ENCODE measurements at places on chromosomes 1 and 21.

DNA sequence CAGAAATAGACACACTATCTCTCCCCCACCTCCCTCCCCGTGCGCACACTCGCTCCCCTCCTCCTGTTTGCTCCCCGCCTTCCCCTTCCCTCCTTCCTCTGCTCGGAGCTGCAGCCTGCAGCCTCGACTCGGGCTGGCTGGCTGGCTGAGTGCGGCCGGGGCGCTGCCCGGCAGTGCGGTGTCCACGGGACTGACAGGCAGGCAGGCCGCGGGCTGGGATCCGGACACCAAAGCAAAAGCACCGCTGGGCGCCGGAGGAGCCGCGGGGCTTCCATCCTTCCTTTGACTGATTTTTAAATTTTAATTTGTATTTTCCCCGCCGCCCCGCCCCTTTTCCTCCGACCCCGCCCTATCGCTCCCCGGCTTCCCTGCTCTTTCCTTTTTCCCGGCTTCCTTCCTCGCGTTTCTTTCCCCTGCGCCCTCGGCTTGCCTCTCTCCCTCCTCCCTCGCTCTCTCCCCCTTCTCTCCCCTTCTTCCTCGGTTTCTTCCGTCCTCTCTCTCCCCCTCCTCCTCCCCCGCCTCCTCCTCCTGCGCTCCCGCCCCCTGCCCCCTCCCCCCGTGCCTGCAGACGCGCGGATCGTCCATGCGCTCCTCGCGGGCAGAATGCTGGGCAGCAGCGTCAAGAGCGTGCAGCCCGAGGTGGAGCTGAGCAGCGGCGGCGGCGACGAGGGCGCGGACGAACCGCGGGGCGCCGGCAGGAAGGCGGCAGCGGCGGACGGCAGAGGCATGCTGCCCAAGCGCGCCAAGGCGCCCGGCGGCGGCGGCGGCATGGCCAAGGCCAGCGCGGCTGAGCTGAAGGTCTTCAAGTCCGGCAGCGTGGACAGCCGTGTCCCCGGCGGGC is 109.4 kb downstream of the NAV1 start:
- DNase-seq: no peak

DNA sequence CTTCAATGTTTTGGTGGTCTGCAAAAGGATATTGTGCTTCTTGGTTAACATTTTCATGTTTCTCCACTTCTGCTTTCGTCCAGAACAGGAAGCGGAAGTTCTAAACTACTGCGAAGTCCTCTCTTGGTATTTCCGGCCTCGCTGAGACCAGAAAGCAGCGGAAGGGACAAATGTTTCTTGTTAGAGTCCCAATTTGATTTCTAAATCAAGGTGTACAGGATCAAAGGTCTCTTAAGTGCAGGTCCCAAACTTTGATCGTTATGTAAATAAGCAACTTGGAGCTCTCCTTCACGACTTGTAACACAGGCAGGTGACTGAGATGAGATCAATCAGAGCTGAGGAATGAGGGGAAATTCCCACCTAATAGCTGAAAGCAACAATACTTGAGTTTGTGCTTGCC is 40.1 kb upstream of the HMCN1 start:
- DNase-seq: no peak

GRCh38 chr1:32716312-32717148 is 14.0 kb upstream of the SYNC start:
- DNase-seq: no peak

DNA sequence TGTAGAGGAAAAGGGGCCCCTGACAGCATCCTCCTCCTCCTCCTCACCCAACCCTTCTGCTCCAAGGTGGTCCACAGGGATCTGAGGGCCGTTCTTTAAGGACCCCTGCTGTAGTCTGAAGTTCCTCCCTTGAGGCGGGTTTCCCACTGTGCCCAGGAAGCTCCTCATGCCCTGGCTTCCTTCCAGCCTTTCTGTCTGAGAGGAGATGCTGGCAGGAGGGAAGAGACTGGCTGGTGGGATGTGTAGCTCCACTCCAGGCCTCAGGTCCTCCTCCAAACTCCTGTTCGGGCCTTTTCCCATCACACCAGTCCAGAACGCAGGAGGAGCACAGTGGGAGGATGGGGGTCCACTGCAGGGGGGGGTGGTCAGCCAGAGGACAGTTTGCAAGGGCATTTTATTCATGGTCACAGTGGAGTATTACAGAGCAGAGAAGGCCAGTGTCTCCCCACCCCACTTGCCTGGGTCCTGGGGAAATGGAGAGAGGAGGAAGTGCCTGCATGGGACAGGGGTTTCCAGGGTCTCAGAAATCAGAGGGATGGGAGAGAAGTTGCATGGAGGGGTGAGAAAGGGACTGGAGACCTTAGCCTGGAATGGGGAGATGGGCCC is 7.8 kb downstream of the ETV3L start:
- DNase-seq: no peak

GRCh38 chr1:205061665-205062069 is 18.7 kb downstream of the CNTN2 start:
- peak; percentile 22 for DNase-seq

GRCh38 chr1:161492827-161493226 is 12.4 kb upstream of the FCGR2A start:
- DNase-seq: no peak

- DNase-seq: no peak
These were observed 20.3 kb upstream of the PRDM2 start for GRCh38 chr1:13679651-13680050.

- no peak for DNase-seq
These were observed 10.9 kb downstream of the C1orf216 start for GRCh38 chr1:35707601-35708440.

DNA sequence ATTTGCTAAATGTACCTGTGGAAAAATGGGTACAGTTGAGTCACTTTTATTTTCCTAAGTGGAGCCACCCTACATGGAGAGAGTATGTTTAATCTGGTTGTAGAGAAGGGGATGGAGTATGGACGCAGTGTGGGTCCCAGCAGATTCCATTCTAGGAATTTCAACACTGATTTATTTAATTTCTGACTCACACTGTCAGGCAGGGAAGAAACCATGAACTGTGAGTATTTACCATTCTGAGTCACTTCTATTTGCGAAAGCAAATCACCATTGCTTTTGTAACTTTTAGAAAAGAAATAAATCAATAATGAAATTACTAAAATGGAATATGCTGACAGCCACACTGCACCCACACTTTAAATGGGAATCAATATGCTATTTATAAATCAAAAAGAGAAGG is 339.0 kb downstream of the DSCAM start:
- no peak for DNase-seq

DNA sequence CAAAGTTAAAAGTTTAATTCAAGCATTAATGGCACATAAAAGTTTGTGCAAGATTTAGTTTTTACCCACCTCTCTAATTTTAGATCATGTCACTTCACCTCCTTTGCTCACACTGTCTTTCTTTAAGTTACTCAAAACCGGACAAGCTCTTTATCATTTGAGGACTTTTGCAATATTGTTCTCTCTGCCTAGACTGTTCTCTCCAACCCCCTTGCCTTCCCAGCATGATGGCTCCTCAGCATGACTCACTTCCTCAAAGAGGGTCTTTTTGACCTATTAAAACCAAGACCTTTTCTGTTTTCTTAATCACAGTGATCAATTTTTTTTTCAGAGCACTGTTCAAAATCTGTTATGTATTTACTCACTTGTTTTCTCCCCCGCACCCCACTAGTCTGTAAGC is 61.3 kb downstream of the XKR8 start:
- no peak for DNase-seq

- DNase-seq: no peak
These were observed 21.4 kb downstream of the IGFN1 start for GRCh38 chr1:201212056-201212455.

- DNase-seq: no peak
These were observed 356.5 kb upstream of the PTBP2 start for GRCh38 chr1:96365076-96365475.

GRCh38 chr1:174967845-174968705 is 31.7 kb upstream of the CACYBP start:
- DNase-seq: no peak

GRCh38 chr21:27812279-27812678 is 845.4 kb upstream of the ADAMTS5 start:
- no peak for DNase-seq

GRCh38 chr1:29238620-29239002 is 2.3 kb downstream of the PTPRU start:
- no peak for DNase-seq

DNA sequence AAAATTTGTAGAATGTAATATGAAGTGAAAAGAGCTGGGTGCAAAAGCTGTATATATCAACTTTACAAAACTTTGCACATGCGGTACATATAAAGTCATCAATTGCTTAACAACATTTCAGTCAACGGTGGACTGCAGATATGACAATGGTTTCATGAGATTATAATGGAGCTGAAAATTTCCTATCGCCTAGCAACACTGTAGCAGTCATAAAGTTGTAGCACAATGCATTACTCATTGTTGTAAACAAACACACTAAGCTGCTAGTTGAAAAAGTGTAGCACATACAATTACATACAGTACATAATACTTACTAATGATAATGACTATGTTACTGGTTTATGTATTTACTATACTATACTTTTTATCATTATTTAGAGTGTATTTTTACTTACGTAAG is 64.0 kb downstream of the RGS7 start:
- DNase-seq: no peak

GRCh38 chr1:110556471-110556807 is 37.5 kb upstream of the KCNA10 start:
- DNase-seq: no peak

GRCh38 chr21:14480411-14481031 is 65.6 kb downstream of the SAMSN1 start:
- DNase-seq: no peak

DNA sequence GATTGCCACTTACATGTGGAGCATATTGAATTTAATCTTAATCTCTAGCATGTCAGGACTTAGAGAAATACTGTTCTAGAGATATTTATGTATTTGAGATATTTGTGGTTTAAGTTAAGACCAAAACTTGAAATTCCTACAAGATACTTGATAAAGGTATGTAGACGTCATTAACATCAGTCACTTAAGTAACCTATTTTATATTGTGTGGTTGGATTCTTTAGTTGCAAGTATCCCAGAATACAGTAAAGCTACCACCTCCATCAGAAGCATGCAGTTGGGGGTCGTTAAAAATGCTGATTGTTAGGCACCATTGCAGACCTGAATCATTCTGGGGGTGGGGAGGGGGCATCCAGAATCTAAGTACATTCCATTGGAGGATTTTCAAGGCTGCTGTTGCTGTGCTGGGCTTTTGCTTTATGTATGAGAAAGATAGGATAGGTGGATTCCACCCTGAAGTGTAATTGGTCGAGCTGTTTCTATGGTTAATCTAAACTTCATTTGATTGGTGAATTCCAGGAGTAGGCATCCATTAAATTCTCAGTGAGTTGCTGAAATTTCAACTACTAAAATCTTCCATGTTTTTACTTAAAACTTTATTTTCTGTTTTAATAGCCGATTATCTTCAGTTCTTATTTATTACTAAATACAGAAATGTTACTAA is 4.0 kb downstream of the H3-3A start:
- no peak for DNase-seq

- no peak for DNase-seq
These were observed 23.1 kb downstream of the EIF2D start for GRCh38 chr1:206589206-206589605.

- no peak for DNase-seq
These were observed 22.2 kb upstream of the ZNF362 start for GRCh38 chr1:33234131-33234530.

DNA sequence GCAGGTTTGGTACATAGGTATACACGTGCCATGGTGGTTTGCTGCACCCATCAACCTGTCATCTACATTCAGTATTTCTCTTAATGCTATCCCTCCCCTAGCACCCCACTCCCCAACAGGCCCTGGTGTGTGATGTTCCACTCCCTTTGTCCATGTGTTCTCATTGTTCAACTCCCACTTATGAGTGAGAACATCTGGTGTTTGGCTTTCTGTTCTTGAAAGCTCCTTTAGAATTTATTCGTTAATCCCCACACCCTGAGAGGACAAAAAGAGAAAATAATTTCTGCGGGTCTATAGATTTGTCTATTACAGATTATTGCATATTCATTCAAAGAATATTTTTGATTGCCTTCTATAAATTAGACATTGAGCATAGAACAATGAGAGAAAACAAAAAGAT is 455.5 kb downstream of the PLPP3 start:
- no peak for DNase-seq

DNA sequence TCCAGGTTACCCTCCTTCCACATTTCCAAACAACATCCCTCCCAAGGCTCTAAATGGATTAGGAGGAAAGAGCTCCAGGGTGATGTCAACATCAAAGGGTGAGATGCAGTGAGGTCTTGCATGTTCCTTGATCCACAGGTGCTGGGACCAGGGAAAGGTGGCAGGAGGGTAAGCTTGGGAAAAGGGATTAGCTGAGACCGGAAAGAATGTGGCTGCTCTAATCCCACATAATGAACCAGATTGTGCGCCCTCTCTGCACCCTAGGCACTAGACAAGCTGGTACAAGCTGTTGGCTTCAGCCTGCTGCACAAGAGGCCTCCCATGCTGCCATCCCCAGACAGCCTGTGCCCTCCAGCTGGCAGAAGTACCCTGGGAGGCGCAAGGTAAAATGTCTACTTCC is 34.9 kb downstream of the PLXNA2 start:
- DNase-seq: no peak

- no peak for DNase-seq
These were observed 61.6 kb downstream of the FHAD1 start for GRCh38 chr1:15308621-15309027.

- no peak for DNase-seq
These were observed 346.3 kb upstream of the POU3F1 start for GRCh38 chr1:38392861-38393260.

DNA sequence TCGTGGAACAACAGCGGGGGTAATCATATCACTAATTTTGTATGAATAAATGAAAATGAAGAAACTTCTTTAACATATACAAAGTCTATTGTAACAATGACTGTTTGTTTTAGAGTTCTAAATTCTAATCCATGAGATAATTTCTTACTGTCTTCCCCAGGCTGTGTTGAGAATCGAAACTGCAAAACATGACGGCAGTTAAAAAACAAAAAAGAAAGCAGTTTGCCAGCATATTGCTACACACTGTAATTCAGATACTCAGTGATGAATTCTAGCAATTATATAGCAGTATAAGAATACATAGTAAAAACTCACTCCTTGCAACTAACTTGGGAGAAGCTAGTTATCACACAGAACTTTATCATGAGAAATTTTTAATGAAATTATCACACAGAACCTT is 22.1 kb downstream of the INSL5 start:
- no peak for DNase-seq

- peak; percentile 42 for DNase-seq
These were observed 7.7 kb downstream of the ZBTB21 start for GRCh38 chr21:42002421-42002958.

DNA sequence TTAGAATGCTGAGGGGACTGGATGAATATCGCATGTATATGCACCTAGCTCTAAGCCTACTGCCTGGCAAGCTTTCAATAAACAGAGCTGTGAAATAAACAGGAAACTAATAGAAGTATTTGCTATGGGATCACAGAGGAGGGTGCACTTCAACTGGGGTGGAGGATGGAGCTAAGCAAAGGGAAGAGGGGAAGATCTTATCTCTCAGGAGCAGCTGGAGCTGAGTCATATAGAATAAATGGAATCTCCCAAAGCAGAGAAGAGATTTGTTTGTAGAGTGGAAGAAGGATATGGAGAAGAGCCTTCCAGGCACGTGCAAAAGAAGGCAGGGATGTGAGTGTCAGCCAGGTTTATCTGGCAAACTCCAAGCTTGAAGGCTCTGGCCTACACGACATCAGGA is 17.0 kb upstream of the KCNA10 start:
- DNase-seq: no peak

GRCh38 chr1:181073638-181074037 is 14.9 kb upstream of the IER5 start:
- no peak for DNase-seq

- DNase-seq: no peak
These were observed 424.5 kb upstream of the DAB1 start for GRCh38 chr1:57848406-57848805.

Data from stimulated activated CD4-positive, alpha-beta T cell treated with anti-CD3 and anti-CD28 coated beads, TNF-alpha, amount 100 ng/mL, for 1 hour (primary cell).